ENCODE measurements at places on chromosomes 5 and 9. TPM values are rescaled to one million over a fixed set of nuclear protein-coding genes. Genes with fewer than 3 reads are reported as not detected.

The RFESD gene
- 11.6 TPM for polyA plus RNA-seq

The PCDHB3 gene
- polyA plus RNA-seq = 3.7 TPM

The MCIDAS gene
- not detected for polyA plus RNA-seq

The MYMK gene
- not detected for polyA plus RNA-seq

The NTNG2 gene
- polyA plus RNA-seq = 0.13 TPM

The RNF208 gene
- 5.0 TPM for polyA plus RNA-seq

The INPP5E gene
- 1.9 TPM for polyA plus RNA-seq

The CDH6 gene
- 22.3 TPM for polyA plus RNA-seq

The RELL2 gene
- polyA plus RNA-seq = 5.9 TPM

The GTF3C5 gene
- polyA plus RNA-seq = 1.5 TPM

The HTR1A gene
- polyA plus RNA-seq = not detected

The QRFP gene
- polyA plus RNA-seq = not detected

The FOXD4L5 gene
- polyA plus RNA-seq = not detected

The ARRDC1 gene
- 2.4 TPM for polyA plus RNA-seq

The TDRD7 gene
- 4.8 TPM for polyA plus RNA-seq

The TMEM171 gene
- 3.5 TPM for polyA plus RNA-seq

The PCDHB14 gene
- polyA plus RNA-seq = 5.4 TPM

The OR1Q1 gene
- not detected for polyA plus RNA-seq

The ANGPTL2 gene
- 3.4 TPM for polyA plus RNA-seq

The LHX3 gene
- not detected for polyA plus RNA-seq

The WNT8A gene
- not detected for polyA plus RNA-seq

The AHRR gene
- polyA plus RNA-seq = not detected

The C7 gene
- polyA plus RNA-seq = 0.28 TPM

The EIF4E1B gene
- not detected for polyA plus RNA-seq

The TEX48 gene
- not detected for polyA plus RNA-seq

The TTC16 gene
- not detected for polyA plus RNA-seq
